ENCODE measurements at places on chromosomes 11 and 22.

- DNase-seq, result no peak
Measured at GRCh38 chr11:1570896-1571759, 943 bp downstream of the DUSP8 start.

- no peak for DNase-seq
Measured at GRCh38 chr22:48780597-48781277, 1046.9 kb downstream of the BRD1 start.

DNA sequence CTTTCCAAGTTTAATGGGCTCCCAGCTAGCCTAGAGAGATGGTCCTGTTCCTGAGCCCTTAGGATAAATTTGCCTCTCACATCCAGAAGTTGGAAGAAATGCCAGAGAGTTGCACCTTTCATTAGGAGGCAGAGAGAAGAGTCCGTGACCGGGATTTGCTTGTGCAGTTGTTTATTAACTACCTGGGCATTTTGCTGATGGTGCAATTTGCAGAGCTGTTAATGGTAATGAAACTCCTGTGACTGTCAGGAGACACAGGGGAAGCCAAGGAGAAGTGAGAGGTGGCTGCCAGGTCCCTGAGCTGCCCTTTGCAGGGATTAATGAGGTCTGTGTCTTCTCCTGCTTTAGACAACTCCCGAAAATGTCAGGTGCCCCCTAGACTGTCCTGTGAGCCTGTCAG, 69.1 kb upstream of the B3GAT1 start:
- no peak for DNase-seq

- no peak for DNase-seq
Measured at GRCh38 chr22:21835378-21835777, 32.1 kb downstream of the MAPK1 start.

DNA sequence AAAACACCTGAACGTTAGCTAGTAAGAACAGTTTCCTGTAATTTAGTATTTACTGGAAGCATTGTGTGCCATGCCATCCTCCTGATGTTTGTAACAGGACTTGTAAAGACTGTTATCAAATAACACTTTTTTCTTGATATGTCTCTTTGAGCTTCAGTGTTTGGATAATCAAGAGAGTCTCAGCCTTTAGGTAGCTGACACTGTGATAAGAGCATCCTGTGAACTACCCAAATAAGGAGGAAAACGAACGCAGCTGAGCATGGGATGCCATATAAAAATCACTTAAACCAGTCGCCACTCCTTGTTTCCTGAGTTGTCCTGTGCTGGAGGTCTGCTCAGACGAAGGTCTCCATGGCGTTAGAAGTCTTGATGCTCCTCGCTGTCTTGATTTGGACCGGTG, at the start of gene OOSP2:
OOSP2 (plus strand) TSS at position 301 of the 400 bp plus-strand sequence; CDS start at position 352, 51 bp downstream.
- no peak for DNase-seq

DNA sequence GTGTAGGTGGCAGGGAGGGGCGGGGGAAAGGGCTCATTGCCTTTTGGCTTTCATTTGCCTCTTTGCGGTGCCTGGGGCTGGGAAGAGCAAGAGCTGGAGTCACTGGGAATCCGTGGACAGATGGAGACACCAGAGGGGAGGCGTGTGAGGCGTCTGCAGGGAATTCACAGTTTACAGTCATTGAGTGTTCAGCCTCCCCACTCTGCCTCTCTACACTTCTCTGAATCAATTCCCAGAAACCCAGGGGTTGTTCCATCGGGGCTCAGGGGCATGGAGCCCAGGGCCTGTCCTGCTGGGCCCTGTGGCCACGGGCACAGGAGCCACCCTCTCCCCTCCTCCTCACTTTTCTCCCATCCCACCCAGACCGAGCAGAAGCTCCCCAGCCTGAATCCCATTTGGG, 160.5 kb upstream of the NAV2 start:
- DNase-seq, result no peak

GRCh38 chr22:27438271-27438980, 363.1 kb downstream of the MN1 start:
- DNase-seq, result no peak

DNA sequence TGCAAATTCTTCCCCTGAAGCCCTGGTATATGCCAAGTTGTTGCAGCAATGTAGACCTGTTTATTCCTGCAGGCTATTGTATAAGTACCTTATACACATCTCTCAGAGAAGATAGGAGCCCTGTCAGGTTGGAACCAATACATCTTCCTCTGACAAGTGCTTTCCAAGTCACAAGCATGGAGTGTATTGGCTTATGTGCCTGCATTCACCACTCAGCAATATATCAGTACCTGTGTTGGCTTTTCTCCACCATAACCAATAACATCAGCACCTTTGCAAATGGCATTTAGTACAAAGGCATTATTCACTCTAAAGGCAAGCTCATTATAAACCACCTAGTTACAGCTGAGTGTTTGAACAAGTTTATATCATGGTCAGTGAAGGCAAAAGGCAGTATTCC, 611.7 kb upstream of the CNTN5 start:
- no peak for DNase-seq

DNA sequence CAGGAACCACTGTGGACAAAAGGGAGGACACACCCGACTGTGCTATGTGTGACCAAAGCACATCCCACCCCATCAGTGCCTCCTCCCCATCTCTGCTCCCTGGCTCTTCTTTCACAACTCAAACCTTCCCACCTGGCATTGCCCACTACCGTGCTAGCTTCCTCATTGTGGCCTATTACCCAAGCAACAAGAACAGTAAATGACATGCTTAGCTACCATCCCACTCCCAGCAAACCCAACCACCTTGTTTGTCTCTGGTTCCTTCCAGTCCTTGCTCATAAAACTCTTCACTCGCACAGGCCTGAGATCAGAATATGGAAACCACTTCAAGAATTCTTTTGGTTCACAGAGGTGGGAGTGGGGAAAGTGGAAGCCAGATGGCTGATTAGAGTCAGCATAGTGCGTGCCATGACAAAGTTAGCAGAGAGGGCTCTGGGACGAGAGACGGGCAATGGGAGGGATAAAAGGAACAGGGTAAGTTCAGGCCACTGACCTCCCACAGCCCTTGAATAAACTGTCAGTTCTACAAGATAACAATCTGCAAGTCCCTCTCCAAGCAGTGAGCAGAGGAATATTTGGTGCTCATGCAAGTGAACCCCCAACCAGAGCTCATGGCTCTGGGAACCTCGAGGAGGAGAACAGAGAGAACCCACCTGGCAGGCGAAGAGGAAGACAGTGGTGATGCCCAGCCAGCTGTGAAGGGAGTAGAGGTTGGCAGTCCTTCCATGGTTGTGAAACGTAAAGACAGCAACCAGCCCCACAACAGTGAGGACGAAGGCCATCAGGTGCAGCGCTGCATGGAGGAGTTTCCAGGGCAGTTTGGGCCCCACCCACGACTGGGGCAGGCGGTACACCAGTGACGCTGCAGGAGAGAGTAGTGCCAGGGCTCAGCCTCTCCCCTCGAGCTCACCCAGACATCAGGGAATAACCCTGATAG, 8.3 kb downstream of the CYB561A3 start:
- DNase-seq, result no peak

DNA sequence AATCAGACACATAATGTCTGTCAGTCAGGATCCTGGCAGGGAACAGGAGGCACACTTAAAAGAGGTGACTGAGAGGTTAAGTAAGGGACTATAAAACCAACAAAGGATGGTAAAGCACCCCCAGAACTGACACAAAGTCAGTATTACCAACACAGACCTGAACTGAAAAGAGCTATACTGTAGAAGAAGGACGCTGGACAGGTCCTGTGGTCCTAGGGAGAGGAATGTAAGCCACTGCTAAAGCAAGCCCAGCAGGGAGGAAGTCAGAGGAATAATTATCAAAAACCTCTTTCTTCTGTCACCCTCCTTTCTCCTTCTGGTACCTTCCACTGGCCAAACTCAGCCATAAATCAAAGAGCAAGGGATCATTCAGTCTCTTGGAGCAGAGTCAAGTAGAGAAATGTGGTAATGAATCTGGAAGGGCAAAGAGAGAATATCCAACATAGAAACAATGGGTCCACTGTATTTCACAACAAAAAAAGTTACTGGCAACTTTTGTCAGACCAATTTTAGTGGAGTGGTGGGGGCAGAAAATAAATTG, 33.4 kb upstream of the ANGPTL5 start:
- no peak for DNase-seq

All from effector CD4-positive, alpha-beta T cell (primary cell).